GM12892 (cell line): ENCODE measurements at places on chromosomes 16 and 17.

DNA sequence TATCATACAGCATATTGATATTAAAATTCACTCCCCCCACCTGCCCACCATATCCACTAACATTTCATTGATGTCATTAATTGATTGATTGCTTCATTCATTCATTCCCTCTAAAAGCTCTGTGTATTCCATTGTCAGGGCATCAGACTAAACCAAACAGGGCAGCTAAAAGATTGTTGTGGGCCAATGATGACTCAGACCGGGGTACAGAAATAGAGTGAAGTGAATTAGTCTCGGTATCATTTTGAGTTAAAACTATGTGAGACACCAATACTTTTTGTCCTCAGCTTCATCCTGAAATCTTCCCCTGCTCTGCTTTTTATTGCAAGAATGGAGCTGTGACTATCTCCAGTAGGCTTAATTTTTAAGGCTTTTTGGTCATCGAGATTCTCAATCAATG, 868.3 kb downstream of the CDH11 start:
- no peak for DNase-seq

DNA sequence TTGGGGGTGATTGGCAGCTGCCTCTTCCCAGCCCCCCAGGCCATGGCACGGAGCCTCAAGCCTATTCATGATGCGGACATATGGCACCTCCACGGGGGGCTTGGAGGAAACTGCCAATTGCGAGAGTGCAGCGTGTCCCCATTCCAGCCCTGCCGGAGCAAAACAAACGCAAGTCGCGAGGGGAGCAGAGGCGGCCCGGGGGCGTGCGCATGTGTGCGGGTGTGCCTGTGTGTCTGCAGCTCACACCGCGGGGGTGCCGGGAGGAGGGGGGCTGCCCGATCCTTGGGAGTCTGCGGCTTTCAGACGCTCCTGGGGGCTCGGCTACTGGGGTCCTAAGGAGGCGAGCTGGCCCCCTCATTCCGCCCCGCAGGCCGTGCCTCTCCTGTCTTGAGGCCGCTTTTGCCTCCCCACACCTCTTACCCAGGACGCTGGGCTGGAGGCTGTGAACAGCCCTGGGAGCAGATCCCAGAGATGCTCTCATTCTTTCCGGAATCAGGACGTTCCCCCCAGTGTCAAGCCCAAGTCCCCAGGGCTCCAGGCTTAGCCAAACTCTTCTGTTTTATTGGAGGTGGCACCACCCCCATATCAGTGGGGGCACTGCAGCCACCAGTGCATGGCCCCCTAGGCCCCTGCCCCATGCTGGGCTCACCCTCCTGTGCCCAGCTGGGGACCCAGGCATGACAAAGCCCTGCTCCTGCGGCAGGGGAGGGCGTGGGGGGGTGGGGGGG, 29.1 kb downstream of the ENDOV start:
- no peak for DNase-seq

GRCh38 chr16:80804056-80804525, 307 bp downstream of the CDYL2 start:
- peak; percentile 33 for DNase-seq

GRCh38 chr17:33099252-33099651, 107.6 kb downstream of the SPACA3 start:
- no peak for DNase-seq

GRCh38 chr17:3896108-3896967, 3.5 kb upstream of the CAMKK1 start:
- DNase-seq, result no peak

DNA sequence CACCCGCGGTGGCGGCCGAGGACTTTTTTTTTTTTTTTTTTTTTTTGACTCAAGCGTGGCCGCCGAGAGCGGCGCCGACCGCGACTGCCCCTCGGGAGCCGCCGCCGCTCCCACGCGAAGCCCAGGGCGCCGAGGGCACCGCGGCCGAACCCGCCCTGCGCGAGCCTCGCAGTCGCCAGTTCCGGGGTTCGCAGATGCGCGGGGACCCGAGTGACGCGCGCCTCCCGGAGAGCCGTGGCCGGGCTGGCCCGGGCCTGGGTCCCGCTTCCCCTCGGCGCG, 1.1 kb downstream of the METRNL start:
- no peak for DNase-seq

GRCh38 chr16:24996301-24996700, 18.9 kb downstream of the ARHGAP17 start:
- DNase-seq, result no peak

DNA sequence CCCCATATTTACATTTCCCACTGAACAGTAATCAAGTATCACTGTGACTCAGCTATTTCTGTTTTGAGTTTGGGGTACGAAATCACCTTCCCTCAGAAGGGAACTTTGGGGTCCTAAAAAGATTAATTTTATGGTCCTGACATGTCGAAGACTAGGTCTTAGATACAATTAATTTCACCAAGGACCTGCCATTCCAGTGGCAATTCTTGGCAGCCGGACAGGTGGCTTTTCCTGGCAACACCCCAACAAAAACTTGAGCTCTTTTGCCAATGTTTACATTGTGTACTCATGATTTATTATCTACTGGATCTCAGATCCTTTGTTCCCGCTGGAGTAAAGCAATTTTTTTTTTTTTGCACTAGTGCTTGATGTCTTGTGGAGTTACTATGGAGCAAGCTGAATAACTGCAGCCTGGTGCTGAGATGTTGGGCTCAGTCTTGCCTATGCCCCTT, 14.4 kb downstream of the SLFN5 start:
- DNase-seq, result no peak

- no peak for DNase-seq
These were observed 6.2 kb downstream of the ACSM5 start for GRCh38 chr16:20415541-20415940.

- DNase-seq, result no peak
These were observed 27.7 kb downstream of the DHRS7C start for GRCh38 chr17:9763643-9764042.

DNA sequence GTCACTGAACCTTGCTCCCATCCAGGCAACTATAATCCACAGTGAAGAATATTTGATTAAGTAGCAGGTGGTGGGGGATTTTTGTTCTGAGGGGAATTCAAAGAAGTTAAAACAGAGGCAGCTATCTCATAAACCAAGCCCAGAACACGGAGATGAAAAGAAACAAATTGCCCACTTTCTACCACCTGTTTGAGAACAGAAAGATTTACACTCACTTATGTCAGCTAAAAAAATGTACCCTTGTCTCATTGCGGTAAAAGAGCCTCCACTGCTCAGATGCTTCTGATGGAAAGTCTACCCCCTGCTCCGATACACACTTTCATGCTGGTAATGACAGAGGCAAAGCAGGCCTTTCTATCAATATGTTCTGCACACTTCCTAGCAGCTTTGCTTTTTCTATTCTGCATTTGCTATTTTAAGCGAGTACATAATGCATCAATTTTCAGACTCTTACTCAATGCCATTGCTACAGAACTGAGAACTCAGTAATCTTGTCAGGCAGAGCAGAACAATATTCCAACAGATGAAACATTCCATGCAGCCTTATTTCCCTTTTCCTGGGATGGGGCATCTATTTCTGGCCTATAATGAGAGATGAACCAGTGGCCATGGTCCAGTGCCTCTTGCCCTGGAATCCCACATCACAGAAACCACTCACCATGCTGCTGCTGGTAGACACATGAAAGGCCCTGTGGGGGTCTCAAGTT, 29.0 kb downstream of the CDK5R1 start:
- DNase-seq, result no peak

DNA sequence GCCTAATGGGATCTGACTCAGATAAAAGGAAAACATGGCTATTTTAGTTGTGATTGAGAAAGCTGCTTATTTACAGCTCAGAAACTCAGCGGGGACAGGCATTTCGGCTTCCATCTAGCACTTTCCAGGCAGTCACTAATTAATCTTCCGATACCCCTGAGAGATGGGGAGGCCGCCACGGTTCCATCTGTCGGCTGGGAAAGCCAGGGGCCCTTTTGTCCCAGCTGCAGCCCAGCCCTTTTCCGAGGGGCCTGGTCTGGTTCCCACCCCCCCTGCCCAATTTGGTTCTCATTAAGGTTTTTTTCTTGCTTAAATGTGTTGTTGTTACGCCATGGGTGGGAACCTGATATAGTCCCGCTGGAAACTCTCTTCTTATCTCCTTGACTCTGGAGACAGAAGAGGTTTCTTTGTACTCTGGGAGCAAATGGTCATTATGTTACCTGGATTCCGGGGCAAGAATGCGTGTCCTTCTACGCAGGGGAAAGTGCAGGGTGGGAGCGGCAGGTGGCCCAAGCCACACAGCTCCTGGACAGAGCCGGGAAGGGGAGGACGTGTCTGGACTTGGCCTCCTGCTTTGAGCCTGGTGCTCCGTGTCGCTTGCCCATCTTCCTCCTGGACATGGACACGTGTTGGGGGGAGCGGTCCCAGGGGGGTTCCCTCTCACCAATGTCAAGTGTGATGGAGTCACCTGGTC, 50.9 kb upstream of the GSE1 start:
- DNase-seq, result no peak

GRCh38 chr17:6571452-6571781, 15.1 kb upstream of the PITPNM3 start:
- no peak for DNase-seq

GRCh38 chr16:52069866-52070265, 477.1 kb downstream of the TOX3 start:
- no peak for DNase-seq

GRCh38 chr16:74700438-74701225, at the start of gene MLKL:
Gene MLKL (minus strand): TSS chr16:74700862. CDS start chr16:74695757, 5,105 bp downstream.
- DNase-seq, result no peak

- DNase-seq, result peak; percentile 100
These were observed at the start of gene TBC1D24 for GRCh38 chr16:2474877-2475412. Gene TBC1D24 (plus strand): TSS chr16:2475127. CDS start chr16:2496149, 21,022 bp downstream.

DNA sequence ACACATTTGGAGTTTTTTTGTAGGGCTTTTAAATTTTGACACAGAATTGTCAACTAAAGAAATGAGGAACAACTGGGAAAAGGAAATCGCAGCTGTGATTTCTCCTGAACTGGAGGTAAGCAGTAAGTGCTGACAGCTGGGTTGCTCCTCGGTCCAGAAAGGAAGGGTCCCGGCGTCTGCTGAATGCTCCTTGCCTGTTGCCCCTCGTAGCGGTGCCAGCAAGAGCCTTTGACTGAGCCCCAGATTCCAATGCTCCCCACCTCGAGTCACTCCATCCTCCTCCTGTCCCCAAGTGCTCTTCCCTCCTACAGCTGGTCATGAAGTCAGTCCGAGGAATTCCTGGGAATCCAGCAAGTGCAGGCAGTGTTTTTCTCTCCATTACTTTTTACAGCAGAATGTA, 32.0 kb upstream of the ENDOV start:
- DNase-seq, result no peak

DNA sequence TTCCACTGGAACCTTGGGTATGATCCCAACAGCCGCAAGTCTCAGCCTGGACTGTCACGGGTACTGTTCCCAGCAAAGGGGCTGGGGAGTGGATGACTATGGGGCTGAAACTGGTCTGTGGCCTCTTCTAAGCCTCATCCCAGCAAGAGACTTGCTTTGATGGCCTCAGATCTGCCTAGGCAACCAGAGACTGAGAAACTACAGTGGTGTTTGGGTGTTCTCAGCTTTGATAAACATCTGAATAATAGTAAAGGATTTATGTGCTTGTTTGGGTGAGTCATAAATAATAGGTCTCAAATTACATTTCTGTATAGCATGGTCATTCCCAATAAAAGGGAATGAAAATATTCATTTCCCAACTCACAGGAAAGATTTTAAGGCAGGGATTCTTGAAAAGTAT, 30.2 kb upstream of the ULK2 start:
- DNase-seq, result no peak

GRCh38 chr17:40112718-40113109, 9.1 kb upstream of the MSL1 start:
- no peak for DNase-seq

DNA sequence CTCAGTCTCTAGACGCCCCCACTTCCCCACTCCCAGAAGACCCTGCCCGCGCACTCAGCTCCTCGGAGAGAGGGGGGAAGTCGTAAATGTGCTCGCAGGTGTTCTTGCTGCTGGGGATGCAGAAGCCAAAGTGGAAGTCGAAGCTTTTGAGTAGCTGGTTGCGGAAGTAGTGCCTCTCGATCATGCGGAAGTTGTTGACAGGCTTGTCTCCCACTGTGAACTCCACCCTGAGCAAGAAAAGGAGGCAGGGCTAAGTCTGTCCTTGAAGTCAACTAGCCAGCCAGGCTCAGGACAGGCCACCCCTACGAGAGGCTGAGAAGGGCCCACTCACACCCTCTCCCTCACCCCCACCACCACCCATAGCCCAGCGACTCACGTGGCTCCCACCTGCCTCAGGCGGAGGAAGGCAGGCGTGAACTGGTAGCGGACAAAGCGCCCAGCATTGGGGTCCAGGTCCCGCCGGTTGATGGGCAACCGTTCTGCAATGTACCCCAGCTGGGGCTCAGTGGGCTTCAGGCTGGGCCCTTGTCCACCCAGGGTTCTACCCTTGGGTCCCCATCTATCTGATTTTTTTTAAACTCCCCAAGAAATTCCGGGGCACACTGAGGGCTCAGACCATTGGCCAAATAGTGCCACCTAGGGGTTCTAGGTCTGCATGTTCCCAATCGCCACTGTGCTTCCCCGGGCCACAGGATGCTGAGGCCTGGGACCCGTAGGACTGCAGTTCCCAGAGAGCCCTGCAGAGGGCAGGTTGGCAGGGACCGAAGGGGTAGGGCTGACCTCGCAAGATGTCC, 4.6 kb downstream of the UNC119 start:
- peak; percentile 79 for DNase-seq

GRCh38 chr16:64586781-64587180, 535.1 kb downstream of the CDH11 start:
- no peak for DNase-seq

- DNase-seq, result no peak
These were observed 381.8 kb downstream of the SOX9 start for GRCh38 chr17:72502371-72503341.

DNA sequence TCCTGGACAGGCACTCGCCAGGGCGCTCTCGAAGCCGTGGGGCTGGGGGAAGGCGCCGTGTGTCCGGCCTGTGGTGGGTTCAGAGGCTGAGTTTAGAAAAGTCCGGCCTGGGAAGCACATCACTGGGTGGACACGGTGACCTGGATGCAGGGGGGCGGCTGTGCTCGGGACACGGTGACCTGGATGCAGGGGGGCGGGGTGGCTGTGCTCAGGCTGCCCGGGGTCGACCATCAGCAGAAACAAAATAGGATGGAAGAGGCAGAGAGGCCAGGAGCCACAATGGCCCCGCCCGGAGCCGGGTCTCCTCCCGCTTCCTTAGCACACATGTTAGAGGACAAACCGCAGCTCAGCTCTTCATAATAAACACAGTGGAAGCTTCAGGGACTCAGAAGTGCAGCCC, 43.2 kb upstream of the GNG13 start:
- no peak for DNase-seq
